Activated CD4-positive, alpha-beta T cell treated with anti-CD3 and anti-CD28 coated beads, Interleukin-2, amount 50 U/mL, for 1 hour (primary cell): ENCODE measurements at places on chromosomes 1 and 21.

- no peak for DNase-seq
Measured at GRCh38 chr1:1989789-1990188, 13.8 kb downstream of the CFAP74 start.

- DNase-seq, result no peak
Measured at GRCh38 chr1:9425859-9426258, 113.4 kb upstream of the SLC25A33 start.

DNA sequence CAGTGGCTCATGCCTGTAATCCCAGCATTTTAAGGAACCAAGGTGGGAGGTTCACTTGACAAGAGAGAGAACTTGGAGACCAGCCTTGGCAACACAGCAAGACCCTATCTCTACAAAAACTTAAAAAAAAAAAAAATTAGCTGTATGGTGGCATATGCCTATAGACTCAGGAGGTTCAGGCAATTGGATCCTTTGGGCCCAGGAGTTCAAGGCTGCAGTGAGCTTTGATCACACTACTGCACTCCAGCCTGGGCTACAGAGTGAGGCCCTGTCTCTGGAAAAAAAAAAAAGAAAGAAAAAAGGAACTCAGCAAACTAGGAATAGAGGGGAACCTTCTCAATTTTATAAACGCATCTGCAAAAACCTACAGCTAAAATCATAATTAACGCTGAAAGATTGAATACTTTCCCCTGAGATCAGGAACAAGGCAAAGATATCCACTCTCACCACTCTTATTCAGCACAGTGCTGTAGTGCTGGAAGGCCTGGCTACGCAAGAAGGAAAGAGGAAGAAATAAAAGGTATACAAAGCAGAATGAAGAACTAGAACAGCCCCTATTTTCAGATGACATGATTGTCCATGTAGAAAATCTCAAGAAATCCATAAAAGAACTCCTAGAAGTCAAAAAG, 21.6 kb downstream of the HSF2BP start:
- no peak for DNase-seq

DNA sequence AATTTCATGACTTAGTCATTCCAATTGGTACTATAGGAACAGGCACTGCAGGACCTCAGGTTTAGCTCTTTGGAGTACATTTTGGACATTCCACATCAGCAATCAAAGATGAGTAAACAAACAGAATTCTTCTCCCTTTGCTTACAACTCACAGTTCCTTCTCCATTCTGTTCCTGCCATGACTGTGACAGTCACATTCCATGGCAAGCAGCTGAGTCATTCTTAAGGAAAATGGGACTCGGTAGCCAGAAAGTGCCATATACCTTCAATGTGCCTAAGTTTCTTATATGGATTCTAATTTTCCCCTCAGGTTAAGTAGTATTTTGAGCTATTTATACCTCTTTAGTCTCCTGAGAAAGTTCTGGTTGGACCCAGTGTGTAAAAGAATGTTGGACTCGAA, 25.6 kb downstream of the CRCT1 start:
- no peak for DNase-seq

DNA sequence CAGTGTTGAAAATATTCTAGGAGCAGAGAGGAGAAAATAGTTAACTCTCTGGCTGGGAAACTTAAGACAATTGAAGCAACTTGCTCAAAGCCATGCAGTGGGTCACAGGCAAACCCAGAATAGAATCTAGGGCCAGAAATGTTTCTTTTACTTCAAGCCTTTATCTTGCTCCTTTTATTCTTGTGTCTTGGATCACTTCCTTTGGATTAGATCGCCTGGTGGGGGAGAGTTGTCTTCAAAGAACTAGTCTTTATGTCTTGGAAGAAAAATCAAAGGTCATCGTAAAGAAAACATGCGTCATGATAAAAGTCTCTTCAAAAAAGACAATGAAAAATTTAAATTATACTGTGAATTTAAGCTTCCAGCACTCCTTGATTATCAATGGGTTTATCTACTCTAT, 493.6 kb upstream of the USP24 start:
- no peak for DNase-seq

DNA sequence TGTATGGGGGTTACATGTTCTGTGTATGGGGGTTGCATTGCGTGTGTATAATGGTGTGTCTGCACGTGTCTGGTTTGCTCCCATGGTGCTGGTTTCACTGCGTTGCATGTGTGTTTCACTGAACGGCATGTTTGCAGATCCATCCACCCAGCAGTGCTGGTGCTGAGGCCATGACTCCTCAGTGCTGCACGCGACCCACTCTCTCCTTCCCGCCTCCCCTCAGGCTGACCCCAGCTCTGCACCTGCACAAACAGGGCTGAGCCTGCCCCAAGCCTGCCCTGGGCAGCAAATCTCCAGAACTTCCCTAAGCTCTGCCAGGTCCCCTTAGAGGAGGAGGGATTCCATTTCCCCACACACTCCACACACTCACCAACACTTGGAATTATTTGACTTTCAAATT, 18.7 kb downstream of the ACTRT2 start:
- DNase-seq, result no peak

GRCh38 chr1:221620437-221621384, 121.2 kb downstream of the DUSP10 start:
- no peak for DNase-seq

- no peak for DNase-seq
Measured at GRCh38 chr1:31980835-31981455, 32.7 kb upstream of the KHDRBS1 start.

DNA sequence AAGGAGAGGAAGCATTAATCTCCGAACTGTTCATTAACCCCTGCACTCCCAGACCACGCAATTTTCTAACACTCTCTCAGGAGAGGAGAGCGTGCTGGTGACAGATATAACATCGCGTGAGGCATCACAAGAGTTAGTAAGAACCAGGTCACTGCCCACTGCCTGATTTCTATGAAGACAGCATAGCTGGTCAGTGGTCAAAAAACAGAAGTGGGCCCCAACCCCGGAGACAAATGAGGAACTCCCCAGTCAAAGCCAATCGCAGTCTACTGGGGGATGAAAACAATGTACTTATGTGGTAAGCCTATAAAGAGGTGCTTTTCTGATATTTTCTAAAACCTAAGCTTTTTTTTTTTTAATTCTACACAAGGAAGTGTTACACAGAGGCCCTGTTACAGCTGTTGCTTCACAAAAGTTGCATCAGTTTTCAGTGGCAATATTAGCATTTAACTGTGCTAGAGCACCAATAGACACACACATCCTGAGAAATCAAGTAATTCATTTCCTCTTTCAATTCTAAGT, 231.8 kb upstream of the IRF2BP2 start:
- DNase-seq, result no peak

GRCh38 chr1:80248886-80249285, 1242.4 kb upstream of the ADGRL4 start:
- DNase-seq, result no peak

- no peak for DNase-seq
Measured at GRCh38 chr21:29238967-29239290, 59.8 kb upstream of the BACH1 start.

- no peak for DNase-seq
Measured at GRCh38 chr1:2481885-2482284, 5.8 kb downstream of the PLCH2 start.

DNA sequence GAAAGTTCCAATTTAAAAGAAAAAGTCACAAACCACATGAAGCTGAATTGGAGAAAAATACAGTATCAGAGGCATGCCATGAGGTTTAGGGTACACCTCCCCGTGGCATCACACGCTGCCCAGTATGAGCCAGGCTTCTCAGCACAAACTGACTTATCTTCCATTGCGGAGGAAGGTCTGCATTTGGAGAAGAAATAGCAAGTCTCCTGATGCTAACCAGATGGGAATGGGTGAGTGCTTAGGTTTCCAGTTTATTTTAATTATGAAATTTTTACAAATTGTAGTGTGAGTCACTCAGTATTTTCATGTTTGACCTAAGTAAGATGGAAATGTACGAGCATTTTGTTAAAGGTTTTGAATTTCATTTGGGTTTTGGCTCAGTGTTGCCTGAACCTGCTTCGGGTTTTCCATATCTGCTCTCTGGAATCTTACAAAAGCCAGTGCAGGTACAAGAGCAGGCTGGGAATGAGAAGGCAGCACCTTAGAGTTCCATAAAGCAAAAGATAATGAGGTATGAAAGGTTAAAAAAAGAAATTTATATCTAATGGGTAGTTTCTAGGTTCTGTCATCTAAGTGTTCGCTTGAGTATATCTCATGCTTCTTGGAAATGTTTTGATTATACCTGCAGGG, 213.9 kb downstream of the PATJ start:
- no peak for DNase-seq

GRCh38 chr1:218482683-218483082, 137.5 kb downstream of the TGFB2 start:
- DNase-seq, result no peak

DNA sequence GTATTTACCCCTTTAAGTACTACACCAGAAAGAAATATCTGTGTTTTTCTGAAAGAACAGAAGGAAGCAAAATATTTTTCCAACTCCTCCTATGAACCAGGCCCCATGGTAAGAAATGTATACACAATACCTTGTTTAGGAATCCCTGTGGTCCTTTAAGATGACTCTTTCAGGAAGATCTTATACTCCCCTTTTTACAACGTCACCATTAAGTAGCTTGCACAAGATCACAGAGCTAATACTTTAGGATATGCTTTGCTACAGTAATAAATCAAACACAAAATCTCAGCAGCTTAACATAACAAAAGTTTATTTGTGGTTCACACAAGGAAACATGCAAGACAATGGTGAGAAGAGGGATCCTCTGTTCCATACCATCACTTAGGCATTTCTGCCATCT, 8.8 kb upstream of the LAMB3 start:
- DNase-seq, result no peak

- DNase-seq, result no peak
Measured at GRCh38 chr1:36448530-36449056, 1.7 kb downstream of the OSCP1 start.

- no peak for DNase-seq
Measured at GRCh38 chr1:211710566-211711314, 35.3 kb upstream of the NEK2 start.

GRCh38 chr1:101188331-101188730, 48.5 kb upstream of the S1PR1 start:
- no peak for DNase-seq

- DNase-seq, result no peak
Measured at GRCh38 chr1:113784104-113784779, 25.0 kb upstream of the PHTF1 start.

DNA sequence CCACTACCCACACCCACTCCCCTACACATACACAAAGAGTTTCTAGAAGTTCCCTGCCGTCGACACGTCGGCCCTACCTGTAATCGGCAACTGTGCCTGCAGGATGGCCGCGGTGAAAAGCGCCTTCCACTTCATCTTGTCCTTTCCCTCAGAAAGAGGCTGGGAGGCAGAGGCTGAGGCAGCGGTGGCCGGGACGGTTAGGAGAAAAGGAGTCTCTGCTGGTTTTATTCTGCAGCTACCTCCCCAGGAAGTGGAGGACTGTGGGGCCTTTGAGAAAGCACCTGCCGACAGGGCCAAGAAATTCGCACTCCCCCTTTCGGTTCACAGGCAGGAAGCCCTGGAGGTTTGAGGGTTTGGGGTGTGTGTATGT, at the start of gene CD247:
Gene CD247, minus strand, starts transcription at position 199 of the 370 bp plus-strand sequence. Its CDS starts 64 bp downstream, at position 135.
- DNase-seq, result peak; percentile 73

DNA sequence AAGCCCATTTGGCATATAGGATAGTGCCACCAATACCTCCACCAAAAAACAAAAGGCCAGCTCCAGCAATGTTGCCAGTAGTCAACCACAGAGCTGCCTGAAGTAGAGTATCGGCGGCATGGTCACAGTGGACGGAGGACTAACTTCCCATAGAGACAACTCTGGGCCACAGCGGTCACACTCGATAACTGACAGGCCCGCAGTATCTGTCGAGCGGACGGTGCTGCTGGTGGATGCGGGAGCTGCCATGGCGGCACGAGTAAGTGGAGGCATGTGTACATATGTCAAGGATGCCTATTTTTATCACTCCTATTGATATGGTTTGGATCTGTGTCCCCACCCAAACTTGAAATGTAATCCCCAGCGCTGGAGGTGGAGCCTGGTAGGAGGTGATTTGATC, 4.1 kb downstream of the KRTAP12-1 start:
- DNase-seq, result no peak

- DNase-seq, result no peak
Measured at GRCh38 chr1:200368556-200368955, 41.3 kb downstream of the ZNF281 start.

- DNase-seq, result no peak
Measured at GRCh38 chr1:204576422-204576821, 60.2 kb downstream of the MDM4 start.

DNA sequence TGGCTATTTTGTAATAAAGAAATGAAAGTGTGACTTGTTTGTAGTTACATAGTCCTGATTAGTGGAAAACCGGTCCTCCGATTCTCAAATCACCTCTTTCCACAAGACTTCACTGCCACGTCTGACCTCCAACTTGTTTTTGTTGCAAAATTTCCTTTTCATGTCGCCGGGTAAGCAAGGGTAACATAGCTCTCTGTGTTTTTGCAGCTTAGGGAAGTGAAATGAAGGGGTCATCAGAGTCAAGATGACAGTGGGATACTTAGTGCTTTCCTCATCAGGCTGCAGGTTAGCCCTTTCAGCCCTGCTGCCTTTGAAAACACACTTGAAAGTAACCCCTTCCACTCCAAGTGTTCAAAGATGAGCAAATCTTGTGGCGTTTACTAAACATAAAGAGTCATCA, 217.9 kb downstream of the USP25 start:
- no peak for DNase-seq

GRCh38 chr1:90810681-90811080, 93.6 kb upstream of the BARHL2 start:
- DNase-seq, result no peak

- no peak for DNase-seq
Measured at GRCh38 chr1:228043281-228043848, 36.6 kb downstream of the WNT3A start.

- DNase-seq, result peak; percentile 17
Measured at GRCh38 chr1:25799935-25800702, at the start of gene SELENON. Gene SELENON (plus strand): TSS chr1:25800193. CDS start chr1:25800231, 38 bp downstream.

- no peak for DNase-seq
Measured at GRCh38 chr1:193358419-193358818, 172.0 kb upstream of the B3GALT2 start.

- no peak for DNase-seq
Measured at GRCh38 chr1:232278925-232279324, 351.0 kb downstream of the SIPA1L2 start.

- DNase-seq, result no peak
Measured at GRCh38 chr1:96487971-96488370, 233.6 kb upstream of the PTBP2 start.

DNA sequence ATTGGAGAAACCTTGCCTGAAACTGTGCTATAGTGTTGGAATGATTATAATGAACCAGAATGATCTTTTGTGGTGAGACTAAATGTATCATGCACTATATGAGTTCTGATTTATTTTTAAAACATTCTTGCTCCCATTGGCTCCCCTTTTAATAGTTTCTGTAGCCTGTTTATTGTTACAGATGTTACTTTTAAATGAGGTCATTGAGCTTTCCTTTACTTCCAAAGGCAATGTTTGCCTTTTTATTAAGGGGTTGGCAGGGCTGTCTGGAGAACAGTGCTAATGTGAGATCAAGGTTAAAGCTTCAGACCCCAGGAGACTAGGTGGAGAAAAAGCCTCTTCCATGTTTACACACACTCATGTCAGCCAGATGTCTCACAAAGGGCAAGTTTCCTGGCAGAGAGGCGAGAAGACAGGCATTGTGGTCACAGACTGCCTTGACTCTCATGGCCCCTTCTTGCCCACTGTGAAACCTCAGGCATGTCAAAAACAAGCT, 120.6 kb upstream of the RAVER2 start:
- no peak for DNase-seq

- DNase-seq, result no peak
Measured at GRCh38 chr1:145778146-145778540, 45.8 kb downstream of the RNF115 start.
